Stimulated activated CD8-positive, alpha-beta memory T cell treated with anti-CD3 and anti-CD28 coated beads, Interleukin-4, amount 100 ng/mL, for 1 hour (primary cell): ENCODE measurements at places on chromosomes 2 and 18.

GRCh38 chr2:45915523-45915922, 264.0 kb downstream of the PRKCE start:
- DNase-seq, result no peak

DNA sequence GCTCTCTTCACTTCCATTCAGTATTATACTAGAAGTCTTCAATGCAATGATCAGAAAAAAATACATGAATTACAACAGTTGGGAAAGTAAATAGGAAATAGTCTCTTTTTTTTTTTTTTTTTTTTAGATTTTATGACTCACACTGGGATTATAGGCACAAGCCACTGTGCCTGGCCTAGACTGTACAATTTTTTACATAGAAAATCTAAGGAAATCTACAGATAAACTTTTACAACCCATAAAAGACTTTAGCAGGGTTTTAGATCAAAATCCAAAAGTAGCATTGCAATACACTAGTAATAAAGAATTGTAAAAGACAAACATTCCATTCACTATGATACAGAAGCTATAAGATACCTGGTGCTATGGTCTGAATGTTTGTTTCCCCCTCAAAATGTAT, 39.0 kb downstream of the CFAP221 start:
- no peak for DNase-seq

- no peak for DNase-seq
Measured at GRCh38 chr2:72134408-72134996, 13.2 kb downstream of the CYP26B1 start.

DNA sequence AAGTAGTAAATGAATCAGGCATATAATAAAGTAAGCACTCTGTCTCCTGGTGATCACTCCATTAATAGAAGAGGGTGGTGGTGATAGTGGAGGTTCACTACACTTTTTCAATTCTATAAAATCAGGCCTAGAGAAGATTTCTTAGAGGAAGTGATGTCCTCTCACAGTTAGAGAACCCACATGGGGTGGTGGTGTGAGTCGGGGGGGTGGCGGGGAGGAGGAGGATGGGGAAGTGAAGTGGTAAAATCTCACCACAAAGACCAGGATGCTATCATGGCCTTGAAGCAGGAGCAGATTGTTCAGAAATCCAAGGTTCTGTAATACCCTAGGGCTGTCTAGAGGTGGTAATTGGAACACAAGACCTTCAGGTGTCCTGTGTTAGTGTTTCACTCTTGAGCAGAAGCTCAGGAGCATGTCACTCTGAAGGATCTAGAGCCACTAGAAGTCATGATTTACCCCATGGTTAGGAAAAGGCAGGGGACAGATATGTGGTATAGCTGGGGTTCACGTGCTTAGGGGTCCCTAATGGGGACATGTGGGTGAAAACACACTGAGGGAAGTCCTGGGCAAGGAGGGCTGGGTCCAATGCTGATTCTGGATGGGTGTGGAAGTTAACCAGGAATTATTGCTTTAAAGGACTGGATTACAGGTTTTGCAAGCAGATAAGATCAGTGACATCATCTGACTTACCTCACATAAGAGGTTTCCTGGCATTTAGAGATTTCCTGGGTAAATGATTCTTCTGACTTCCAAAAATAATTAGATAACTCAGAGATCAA, 31.0 kb downstream of the RNF125 start:
- peak; percentile 25 for DNase-seq

DNA sequence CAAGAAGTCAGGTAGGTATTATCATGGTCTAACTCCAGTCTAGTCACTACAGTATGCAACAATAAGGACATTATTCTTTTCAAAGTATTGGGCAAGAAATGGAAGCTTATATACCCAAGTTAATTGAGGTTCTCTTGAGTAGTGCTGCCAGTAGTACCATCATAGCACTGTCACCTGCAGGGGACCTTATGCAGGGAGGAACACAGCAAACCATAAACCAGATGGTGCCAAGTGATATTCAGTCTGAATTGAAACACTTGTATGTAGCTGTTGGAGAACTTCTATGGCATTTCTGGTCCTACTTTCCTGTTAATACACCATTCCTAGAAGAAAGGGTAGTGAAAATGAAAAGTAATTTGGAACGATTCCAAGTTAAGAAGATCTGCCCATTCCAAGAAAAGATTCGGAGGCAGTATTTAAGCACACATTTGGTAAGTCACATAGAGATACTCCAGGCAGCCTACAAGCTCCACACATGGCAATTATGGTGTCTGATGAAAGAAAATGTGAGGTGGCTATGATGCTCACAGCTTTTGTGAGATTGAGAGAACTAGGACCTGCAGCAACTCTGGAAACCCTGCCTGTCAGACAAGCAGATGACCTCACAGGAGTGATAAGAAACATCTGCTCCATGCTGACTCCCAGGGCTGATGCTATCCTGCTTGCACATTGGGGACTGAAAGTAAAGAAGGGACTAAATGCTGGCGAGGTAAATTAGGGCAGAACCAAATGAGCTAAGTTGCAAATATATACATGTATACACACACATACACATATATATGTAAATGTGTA, 174.7 kb downstream of the MC4R start:
- no peak for DNase-seq

GRCh38 chr18:732371-732770, 19.9 kb upstream of the ENOSF1 start:
- DNase-seq, result no peak
